ENCODE measurements at places on chromosomes 5 and 9.

- no peak for DNase-seq
These were observed 69.0 kb downstream of the SV2C start for GRCh38 chr5:76152161-76152560.

GRCh38 chr5:42953041-42953440, 87.1 kb downstream of the ANXA2R start:
- no peak for DNase-seq

DNA sequence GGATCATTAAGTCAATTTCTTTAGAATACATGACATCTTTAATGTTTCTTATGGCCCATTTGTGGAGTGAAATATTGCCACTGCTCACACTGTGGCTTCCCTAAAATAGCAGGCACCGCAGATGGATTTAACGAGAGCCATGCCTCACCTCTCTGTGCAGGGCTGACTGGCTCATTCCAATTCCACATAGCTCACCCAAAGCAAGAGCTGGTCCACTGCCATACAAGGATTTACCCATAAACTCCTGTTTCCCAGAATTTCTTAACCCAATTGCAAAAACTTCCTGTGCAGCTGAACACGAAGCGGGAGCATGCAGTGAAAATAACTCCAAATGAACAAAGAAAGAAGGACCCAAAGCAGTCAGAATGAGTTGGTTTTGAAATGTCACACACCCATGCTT, 159.5 kb downstream of the BAAT start:
- no peak for DNase-seq

DNA sequence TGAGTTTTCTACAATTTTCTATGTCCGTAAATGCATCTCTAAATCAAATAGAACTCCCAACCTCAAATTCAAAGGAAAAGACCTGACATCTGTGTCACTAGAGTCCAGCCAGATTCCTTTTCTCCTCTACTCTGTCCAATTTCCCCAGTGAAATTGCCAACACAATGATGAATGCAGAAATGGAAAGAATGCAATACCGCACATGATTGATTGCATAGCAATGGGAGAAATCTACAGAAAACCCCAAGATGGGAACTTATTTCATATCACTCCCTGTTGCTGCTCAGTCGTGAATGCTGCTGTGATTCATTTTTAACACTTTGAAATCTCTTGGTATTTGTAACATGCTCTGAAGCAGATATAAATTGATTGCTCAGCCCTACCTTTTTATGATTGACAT, 355.1 kb upstream of the TUSC1 start:
- DNase-seq: no peak

DNA sequence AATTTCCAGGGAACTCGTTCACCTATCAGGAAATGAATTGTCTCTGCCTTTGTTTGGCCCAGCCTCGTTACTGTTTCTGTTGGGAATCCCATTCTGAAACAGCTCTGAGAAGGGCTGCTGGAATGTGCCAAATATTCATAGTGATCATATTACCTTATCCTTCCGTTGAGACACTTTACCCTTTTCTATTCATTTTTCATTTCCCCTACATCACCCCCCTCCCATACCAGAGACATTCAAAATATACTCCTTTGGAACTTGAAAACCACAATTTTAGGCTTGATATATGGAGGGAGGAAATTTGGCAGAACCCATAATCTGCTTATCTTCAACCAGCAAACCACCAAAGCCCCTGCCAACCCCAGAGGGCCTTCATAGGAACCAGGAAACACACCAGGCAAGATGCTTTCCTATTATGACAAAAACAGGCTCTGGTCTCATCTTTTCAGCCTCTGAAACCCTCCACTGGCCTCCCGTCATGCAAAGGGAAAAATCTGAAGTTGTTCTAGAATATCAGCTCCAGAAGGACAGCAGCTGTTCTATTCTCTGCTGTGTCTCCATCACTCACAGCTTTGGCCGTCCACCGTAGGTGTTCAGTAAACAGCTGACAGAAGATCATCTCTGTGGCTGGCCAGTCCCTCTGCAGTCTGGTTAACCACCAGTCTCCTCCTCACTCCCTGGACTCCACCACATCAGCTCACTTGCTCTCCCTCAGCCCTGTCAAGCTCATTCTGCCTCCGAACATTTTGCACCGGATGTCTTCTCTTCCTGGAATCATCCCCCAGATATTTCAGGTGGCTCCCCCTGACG, 217.2 kb upstream of the WWC1 start:
- DNase-seq: no peak

DNA sequence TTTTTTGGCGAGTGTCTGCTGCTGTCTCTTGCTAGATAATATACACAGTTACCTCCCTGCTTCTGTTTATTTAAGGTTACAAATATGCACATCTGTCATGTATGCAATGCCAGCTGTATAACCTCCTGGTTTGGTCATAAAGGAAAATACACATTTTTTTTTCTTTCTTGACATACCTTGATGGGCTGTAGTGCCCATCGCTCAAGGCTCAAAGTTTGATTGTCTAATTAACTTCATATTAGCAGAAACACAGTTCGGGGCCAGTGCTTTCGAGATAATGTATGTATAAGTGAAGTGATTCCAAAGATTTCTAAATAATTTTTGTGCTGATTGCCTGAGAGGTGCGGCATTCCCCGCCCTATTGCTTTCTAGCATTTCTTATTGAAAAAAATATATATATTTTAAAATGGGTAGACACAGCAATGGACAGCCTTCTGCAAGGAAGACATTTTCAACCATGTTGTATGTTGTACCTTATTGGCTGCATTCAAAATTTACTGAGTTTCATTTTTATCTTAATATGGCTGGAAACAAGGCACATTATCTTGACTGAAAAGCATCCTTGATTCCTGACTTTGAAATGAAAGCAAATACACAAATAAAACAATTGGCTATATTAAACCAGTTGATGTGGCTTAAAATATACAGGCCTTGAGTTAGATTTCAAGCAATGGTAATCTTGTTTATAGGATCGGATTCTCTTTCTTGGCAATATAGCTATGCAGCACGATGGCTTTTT, 206.2 kb downstream of the MEF2C start:
- DNase-seq: no peak

- no peak for DNase-seq
These were observed 2.5 kb upstream of the HSPB3 start for GRCh38 chr5:54453046-54453445.

All from stimulated activated CD4-positive, alpha-beta T cell treated with anti-CD3 and anti-CD28 coated beads, Interleukin-1b, Interleukin-23, amount 100 ng/mL, for 1 hour (primary cell).